Activated T-helper 1 cell treated with anti-CD3 and anti-CD28 coated beads, Interleukin-12 subunit alpha, Interleukin-12 subunit beta, Interleukin-2, Interleukin-4 antibody, amounts not matched to agents 30 ng/mL and 10 ng/mL and 1 ng/mL, durations not matched to agents 14 hours and 24 hours and 36 hours (primary cell): ENCODE measurements at places on chromosomes 7 and 10. TPM values are rescaled to one million over a fixed set of nuclear protein-coding genes. Genes with fewer than 3 reads are reported as not detected.

DNA sequence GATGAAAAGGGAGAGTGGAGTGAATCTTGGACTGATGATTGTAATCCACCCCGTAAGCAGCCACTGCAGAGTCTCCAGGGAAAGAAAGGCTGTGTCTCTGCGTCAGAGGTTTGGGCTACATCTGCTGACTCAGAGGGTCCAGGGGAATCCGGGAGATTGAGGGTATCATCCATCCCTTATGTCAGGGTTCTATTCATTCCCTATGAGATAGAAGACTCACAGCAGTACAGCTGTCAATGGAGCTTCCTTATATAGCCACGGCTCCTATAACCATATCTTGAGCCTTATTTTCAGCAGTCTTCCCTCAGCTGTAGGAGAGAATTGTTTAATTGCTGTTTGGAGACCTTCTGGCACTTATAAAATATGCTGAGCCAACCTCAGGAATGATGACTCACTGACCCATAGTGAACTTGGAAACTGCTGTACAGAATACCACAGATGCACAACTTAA is 558.2 kb upstream of the PFKP start:
- no peaks in the 10 kb centered on the region for H3K36me3 ChIP-seq
- DNase-seq, result no peak
- peaks cover 3% of the 10 kb centered on the region for H3K27me3 ChIP-seq
- H3K4me1 ChIP-seq, result no peaks in the 10 kb centered on the region
- H3K27ac ChIP-seq, result no peak overlapping the region
- H3K4me3 ChIP-seq, result no peak overlapping the region

VGF gene
- 0.10 and 0.21 TPM in 2 replicates for total RNA-seq

GRCh38 chr7:46015107-46015868 is 94.2 kb upstream of the IGFBP3 start:
- no peaks in the 10 kb centered on the region for H3K4me1 ChIP-seq
- no peak overlapping the region for H3K27ac ChIP-seq
- DNase-seq, result no peak
- no peak overlapping the region for H3K4me3 ChIP-seq

DNA sequence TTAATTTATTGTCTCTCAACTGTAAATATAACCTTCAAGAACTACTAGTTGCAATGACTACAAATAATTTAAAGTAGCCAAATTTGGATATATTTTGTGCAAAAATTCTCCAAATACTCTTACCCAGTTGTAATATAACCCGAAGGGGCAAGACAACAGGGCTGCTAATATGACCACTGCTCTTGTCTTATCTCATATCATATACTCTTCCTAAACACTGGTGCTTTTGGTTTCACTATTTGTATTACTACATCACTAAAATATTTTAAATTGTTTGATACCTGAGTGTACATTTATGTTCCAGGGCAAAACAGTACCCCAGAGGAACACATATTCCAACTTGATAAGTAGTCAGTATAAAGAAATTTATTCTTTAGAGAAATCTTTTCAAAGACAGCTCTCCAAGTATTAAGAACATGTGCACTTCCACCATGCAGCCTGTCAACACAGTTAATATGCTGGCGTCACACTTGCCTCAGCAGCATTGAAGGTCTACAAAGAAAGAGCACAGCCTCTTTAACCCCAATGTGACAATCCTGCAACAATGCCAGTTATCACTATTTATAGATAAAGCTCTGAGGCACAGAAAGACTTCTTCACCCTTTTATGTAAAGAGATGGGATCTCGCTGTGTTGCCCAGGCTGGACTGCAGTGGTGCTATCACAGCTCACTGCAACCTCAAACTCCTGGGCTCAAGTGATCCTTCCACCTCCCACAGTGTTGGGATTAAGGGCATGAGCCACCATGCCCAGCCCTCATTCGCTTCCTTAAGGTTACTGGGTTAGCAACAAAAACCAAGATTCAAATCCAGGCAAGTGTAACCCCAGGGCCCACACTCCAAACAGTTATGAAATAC is 37.8 kb downstream of the RHEB start:
- H3K4me1 ChIP-seq, result peaks cover 37% of the 10 kb centered on the region
- peaks cover 1% of the 10 kb centered on the region for H3K27me3 ChIP-seq
- no peak for DNase-seq
- peak overlapping the region; percentile 14 for H3K27ac ChIP-seq

GRCh38 chr7:30925117-30925516 is 13.5 kb downstream of the AQP1 start:
- H3K36me3 ChIP-seq, result no peaks in the 10 kb centered on the region
- no peak overlapping the region for H3K27ac ChIP-seq
- no peak overlapping the region for H3K4me3 ChIP-seq
- no peaks in the 10 kb centered on the region for H3K4me1 ChIP-seq
- H3K27me3 ChIP-seq, result no peaks in the 10 kb centered on the region
